ENCODE measurements at places on chromosomes 3 and 15.

DNA sequence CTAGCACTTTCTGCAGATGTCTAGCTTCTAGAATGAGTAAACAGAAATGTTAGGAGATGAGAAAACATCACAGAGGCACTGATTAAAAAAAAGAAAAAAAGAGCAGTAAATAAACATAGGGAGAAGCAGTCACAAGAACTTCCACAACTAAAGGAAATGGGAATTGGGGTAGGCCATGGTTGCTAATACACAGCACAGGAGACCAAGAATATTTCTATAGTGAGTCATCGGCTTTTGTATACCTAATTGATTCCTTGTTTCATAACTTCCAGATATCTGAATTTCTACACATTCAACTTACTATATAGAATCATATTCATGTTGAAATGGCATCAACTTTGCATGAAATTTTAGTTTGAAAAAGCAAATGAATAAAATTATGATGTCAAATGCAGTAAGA lies 47.3 kb upstream of the TCF12 start:
- no peak for DNase-seq

DNA sequence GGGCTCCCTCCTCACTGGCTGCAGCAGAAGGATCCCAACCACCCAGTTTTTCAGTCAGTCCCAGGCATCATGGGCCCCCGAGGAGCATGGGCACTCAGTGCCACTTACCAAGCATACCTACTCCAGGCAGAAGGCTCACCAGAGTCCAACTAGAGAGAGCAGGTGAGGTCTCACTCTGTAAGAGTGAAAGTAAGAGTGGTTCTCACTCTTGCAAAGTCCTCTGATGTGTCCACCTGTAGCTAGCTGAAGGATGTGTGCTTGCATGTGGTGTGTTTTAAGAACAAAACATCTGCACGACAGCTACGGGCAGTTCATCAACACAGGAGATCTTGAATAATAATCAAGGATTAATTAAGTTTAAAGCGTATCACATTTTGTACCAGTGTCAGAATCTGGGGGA lies 49.7 kb downstream of the CCK start:
- no peak for DNase-seq

GRCh38 chr15:82058026-82058425 lies 12.2 kb upstream of the MEX3B start:
- no peak for DNase-seq

GRCh38 chr3:59212128-59212779 lies 162.4 kb upstream of the CFAP20DC start:
- DNase-seq: peak; percentile 4

DNA sequence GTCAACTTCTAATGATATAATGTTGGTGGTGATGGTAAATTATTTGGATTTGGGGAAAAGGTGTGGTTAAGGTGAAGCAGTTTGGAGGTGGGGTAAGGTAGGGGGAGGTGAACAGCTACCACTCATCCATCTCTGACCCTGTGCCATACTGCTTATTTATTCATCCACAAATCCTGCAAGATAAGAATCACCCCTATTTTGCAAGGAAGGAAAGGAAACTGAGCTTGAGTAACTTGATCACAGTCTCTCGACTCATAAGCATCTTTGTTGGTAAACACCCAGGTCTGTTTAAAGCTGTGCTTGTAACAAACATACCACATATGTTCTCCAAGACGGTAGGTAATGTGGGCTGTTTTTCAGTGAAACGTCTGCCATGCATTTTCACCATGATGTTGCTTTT lies 67.3 kb downstream of the PTPRG start:
- DNase-seq: no peak

DNA sequence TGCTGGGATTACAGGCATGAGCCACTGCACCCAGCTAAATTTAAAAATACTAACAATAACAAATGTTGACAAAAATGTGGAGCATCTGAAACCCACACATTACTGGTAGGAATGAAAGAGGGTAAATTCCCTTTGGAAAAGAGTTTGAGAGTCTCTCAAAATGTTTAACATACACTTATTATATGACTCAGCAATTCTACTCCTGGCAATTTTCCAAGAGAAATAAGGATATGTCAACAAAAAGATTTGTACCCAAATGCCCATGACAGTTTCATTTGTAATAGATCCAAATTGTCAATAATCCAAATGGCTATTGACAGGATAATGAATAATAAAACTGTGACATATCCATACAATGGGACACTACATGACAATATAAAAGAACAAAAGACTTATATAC lies 9.0 kb downstream of the HCLS1 start:
- peak; percentile 42 for DNase-seq

DNA sequence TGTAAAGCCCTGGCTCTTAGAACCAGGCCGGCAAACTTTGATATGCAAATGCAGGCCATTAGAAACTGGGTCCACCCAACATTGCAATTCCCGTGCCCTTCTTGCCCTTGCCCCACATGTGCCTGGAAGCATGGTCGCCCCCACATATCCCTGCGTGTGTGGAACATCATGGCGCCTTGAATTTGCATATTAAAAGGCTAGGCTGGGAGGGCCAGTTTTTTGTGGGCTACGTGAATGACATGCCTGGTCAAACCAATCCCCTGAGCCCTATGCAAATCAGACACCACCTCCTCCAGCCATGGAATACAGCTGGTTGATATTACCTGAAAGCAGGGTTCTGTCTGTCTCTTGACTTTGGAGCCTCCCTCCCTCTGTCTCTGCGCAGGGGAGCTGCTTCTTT lies 58.7 kb upstream of the ARHGEF26 start:
- no peak for DNase-seq

All from COR-L47 (cell line).